Ovary (tissue), 10 donors: ENCODE measurements at places on chromosomes 7 and 10. TPM values are rescaled to one million over a fixed set of nuclear protein-coding genes. Genes with fewer than 3 reads are reported as not detected.

Gene ATRNL1
- 71.3 TPM for total RNA-seq

Gene FAM3C
- 57.2 TPM for total RNA-seq

DNA sequence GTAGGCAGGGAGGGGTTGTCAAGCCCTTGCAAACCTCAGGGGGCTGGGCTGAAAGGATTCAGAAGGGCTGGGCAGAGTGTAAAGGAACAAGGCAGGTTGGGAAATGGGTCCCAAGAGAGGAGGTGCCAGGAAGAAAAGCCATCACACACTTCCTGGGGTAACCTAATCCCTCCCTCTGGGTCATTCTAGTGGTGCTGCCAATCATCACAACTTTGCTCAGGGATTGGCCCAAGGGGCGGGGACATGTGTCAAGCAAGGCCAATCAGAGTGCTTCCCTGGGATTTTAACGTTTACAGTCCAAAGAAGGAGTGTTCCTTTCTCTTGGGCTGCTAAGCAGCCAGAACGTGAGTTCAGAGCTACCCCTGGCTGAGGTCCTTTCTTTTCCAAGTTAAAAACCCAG is 57.1 kb upstream of the NPTX2 start:
- H3K27ac ChIP-seq: no peak overlapping the region
- H3K4me1 ChIP-seq: no peaks in the 10 kb centered on the region
- H3K36me3 ChIP-seq: no peaks in the 10 kb centered on the region
- no peak for DNase-seq
- H3K4me3 ChIP-seq: no peak overlapping the region

DNA sequence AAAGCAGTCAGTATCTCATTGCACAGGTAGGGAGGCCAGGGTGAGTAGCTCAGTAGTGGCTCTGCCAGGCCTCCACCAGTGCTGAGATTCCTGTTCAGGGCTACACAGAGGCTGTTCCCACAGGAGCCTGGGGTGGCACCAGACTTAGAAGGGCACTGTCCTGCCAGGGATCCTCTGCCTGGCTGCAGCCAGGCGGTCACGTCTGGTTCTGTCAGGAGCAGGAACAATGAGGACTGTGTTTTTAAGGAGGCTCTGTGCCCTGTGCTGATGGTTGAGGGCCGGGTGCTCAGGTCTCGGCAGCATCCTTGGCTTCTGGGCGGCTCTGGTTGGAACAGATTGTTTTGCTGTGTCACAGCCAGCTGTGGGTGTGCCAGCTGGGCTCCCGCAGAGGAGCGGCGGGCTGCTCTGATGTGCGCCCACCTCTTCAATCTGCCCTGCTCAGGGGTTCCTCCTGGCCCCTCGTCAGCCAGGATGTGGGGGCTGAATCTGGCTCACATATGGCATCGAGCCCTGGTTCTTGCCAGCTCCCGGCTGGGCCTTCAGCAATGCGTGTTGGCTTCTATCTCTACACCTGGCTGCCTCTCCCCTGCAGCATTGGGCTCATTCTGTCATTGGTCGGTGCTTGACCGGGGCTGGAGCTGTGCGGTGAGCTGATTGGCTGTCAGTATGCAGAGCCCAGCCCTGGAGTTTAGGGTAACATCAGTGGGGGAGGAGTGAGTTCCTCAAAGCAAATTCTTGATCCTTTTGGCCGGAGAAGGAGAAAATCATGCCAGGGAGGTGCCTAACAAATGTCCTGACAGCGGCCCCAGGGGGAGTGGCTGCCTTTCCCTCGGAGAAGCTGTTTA is 41.2 kb downstream of the TACR2 start:
- H3K27ac ChIP-seq: no peak overlapping the region
- no peak overlapping the region for H3K4me3 ChIP-seq
- H3K27me3 ChIP-seq: no peaks in the 10 kb centered on the region

- no peaks in the 10 kb centered on the region for H3K36me3 ChIP-seq
- no peaks in the 10 kb centered on the region for H3K27me3 ChIP-seq
- H3K27ac ChIP-seq: no peak overlapping the region
Observed at GRCh38 chr10:45514291-45515270, 140.6 kb downstream of the ALOX5 start.
